T follicular helper cell (primary cell): ENCODE measurements at places on chromosomes 16 and 17.

GRCh38 chr17:27460196-27460725 is 4.0 kb downstream of the KSR1 start:
- no peak for DNase-seq

DNA sequence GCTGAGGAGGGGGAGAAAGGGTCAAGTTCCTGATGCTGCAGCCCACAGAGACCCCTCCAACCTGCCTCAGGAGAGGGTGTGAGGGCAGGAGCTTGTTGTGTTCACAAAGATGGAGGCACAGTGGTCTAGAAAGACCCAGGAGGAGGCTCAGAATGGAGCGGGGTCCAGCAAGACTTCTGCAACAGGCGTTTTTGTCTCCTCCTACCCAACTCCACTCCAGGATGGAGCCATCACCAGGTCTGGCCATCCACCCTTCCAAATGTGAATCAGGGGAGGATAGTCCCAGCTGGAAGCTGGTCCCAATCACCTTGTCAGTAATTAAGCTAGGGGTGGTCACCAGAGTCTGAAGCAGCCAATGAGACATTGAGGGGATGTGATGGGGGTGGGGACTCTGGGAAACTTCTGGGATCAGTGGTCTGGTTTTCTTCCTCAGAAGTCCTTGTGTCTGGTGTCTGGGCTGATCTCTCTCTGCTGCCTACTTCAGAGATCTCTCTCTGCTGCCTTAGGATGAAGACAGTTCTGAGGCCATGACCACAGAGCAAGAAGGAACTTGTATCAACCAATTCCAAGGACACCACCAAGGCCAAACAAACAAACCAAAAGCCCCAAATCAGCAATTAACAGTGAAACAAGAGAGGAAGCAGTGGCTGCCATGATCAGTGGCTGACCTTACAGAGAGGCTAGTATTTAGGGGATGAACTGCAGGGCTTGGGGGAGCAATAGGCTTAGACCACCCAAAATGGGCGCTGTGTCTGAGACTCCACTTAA is 14.5 kb downstream of the CD300LB start:
- DNase-seq: no peak

- no peak for DNase-seq
Measured at GRCh38 chr17:1552932-1553331, 9.7 kb downstream of the PITPNA start.

DNA sequence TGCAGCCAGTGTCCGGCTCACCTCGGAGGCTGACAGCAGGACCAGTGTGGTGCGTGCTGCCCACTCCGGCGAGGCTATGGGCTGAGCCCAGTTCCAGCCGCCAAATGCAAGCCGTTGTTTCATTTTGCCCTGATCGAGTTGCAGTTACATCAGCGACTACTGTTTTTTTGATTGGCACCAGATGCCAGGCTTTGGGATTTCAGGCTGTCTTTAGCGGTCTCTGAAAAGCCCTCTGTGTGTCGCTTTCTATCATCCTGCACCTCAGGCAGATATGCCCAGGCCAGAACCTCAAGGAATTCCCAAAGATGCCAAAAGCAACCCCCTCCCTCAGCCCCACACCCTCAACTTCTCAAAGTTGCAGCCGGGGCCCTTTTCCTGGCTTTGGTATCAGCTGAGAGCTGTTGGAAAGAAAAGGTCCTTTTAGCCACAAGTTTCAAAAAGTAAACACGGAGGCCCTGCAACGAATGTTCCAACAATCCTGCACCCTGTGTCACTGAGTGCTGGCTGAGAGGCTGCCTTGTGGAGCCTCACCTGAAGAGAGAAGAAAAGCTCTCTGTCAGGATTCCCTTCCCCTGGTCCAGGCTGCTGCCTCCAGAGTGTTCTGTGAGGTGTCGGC is 58.9 kb downstream of the WWP2 start:
- DNase-seq: no peak

GRCh38 chr16:79600638-79601091 is at the start of gene MAF:
Gene MAF (minus strand): TSS chr16:79600737. CDS start chr16:79599902, 835 bp downstream.
- peak; percentile 93 for DNase-seq

- DNase-seq: no peak
Measured at GRCh38 chr16:48054881-48055601, 100.8 kb downstream of the ABCC12 start.

DNA sequence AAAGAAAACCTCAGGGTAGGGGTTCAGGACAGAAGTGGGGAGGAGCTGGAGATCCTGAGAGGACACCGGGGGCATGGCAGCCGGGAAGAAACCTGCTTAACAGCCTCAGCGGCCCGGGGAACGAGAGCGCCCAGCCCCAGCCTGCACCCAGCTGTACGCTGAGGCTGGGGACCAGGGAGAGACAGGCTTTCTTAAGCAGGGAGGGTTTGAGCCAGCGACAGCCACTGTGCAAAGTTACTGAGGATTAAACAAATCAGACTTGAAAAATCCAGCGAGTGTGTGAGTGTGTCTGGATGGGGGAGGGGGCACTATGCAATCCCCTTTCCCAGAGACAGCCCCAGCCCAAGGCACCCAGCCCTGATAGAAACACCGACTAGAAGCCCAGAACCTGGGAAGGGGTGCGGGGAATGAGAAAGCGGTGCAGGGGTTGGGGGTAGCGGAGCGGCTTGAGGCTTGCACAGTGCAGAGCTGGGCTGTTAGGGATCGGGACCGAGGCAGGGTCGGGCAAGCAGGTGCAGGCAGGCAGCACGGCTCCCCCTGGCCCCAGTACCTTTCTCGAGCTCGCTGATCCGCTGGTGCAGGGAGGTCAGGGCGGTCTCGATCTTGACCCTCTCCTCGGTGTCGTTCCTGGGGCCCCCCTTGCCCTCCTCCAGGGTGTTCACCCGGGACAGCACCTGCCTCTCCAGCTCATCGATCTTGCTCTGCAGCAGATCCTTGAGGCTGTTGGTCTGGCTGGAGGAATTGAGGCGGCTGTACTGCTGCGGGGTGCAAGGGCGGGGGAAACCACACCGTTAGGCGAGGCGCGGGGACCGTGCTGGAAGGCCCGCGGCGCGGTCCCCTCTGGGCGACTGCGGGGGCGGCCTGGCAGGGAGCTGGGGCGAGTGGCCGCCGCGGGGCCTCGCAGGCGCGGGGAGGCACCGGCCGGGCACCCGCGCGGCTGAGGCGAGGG is 1.2 kb downstream of the NPTX1 start:
- DNase-seq: no peak

- peak; percentile 38 for DNase-seq
Measured at GRCh38 chr16:58127033-58127556, 2.1 kb downstream of the CFAP20 start.

DNA sequence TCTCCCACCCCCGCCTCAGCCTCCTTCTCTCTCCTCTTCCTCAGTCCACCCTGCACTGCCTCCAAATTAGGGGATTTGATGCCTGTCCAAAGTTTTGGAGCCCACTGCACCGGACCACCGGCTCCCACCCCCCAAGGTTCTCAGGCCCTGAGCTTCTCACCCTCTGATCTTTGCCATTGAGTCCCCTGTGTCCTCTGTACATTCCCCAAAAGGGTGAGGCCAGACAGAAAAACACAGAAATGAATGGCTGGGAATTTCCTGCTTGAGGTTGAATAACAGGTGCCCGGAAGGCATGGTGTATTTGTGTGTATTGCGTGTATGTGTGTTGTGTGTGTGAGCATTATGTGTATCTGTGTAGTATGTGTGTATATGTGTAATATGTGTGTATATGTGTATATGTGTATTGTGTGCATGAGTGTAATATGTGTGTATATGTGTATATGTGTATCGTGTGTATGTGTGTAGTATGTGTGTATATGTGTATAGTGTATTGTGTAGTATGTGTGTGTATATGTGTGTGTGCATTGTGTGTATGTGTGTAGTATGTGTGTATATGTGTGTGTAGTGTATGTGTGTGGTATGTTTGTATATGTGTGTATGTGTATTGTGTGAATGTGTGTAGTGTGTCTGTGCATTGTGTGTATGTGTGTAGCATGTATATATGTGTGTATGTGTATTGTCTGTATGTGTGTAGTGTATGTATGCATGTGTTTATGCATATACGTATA is 16.0 kb upstream of the CCL17 start:
- no peak for DNase-seq
